ENCODE measurements at places on chromosomes 12 and 14.

GRCh38 chr12:113990250-113991223 is 24.4 kb upstream of the RBM19 start:
- no peak for DNase-seq

GRCh38 chr12:87807086-87807485 is 222.1 kb downstream of the C12orf50 start:
- DNase-seq: no peak

DNA sequence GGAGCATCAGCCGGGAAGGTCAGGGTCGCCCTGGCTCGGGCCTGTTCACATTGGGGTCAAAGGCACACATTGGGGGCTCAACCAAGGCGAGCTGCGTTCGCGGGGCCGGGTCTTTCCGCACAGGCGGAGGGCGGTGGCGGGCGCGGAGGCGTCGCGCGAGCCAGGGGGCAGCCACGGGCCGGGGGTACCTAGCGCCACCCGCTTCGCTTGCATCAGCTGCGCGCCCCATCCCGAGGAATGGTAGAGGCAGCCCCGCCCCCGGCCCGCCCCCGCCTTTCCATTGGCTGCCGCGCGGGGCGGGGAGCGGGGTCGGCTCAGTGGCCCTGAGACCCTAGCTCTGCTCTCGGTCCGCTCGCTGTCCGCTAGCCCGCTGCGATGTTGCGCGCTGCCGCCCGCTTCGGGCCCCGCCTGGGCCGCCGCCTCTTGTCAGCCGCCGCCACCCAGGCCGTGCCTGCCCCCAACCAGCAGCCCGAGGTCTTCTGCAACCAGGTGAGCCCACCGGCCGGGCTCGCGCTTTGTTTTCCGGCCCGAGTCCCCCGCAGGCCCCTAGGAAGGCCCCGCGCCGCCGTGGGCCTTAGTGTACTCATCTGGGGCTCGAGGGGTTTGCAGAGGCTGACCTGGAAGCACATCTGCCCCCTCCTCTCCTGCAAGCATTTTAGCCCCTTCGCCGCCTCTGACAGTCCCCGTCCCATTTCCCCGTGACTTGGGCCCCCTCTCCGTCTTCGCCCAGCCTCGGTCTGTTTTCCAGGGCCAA is at the start of gene ALDH2:
Gene ALDH2, plus strand, starts transcription at position 326 of the 754 bp plus-strand sequence. Its CDS starts 50 bp downstream, at position 376.
- peak; percentile 42 for DNase-seq

DNA sequence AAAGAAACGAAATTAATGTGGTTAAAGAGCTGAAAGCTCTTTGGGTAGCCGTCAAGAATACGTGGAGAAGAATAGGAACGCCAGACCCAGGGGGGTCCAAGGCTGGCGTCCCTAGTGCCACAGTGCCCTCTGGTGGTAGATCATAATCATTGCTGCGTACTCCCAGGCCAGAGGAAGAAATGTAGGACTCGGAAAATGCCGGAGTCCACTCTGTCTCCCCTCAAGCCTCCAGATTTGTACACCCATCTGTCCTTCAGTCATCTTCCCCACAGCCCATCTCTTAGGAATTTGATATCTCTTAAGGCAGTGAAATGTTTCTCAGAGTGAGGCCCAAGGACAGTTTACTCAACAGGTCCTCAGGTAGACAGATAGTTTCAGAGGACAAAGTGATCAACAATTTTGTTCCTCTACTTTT is 25.4 kb upstream of the PLEKHG6 start:
- peak; percentile 75 for DNase-seq

GRCh38 chr12:95944108-95944704 is 1.1 kb downstream of the AMDHD1 start:
- DNase-seq: no peak

GRCh38 chr14:91732859-91733477 is 1.1 kb upstream of the CATSPERB start:
- peak; percentile 6 for DNase-seq

- no peak for DNase-seq
Measured at GRCh38 chr14:24416932-24417619, 12.4 kb downstream of the CBLN3 start.

Measured in kidney tubule cell (primary cell).